ENCODE measurements at places on chromosomes 16 and 17. TPM values are rescaled to one million over a fixed set of nuclear protein-coding genes. Genes with fewer than 3 reads are reported as not detected.
A peak's percentile ranks its signal among the peaks of the same experiment; 100 is the strongest.

SMIM36 gene
- total RNA-seq = not detected

HSPB9 gene
- not detected for total RNA-seq

TNK1 gene
- total RNA-seq = not detected

ABCC12 gene
- not detected for total RNA-seq

HCFC1R1 gene
- 45.6 TPM for total RNA-seq

KRTAP9-2 gene
- not detected for total RNA-seq

GABARAP gene
- 420 TPM for total RNA-seq

ETV4 gene
- total RNA-seq = 0.41 TPM

- DNase-seq = no peak
Observed at GRCh38 chr17:2051061-2051932, 3.6 kb upstream of the HIC1 start.

DNA sequence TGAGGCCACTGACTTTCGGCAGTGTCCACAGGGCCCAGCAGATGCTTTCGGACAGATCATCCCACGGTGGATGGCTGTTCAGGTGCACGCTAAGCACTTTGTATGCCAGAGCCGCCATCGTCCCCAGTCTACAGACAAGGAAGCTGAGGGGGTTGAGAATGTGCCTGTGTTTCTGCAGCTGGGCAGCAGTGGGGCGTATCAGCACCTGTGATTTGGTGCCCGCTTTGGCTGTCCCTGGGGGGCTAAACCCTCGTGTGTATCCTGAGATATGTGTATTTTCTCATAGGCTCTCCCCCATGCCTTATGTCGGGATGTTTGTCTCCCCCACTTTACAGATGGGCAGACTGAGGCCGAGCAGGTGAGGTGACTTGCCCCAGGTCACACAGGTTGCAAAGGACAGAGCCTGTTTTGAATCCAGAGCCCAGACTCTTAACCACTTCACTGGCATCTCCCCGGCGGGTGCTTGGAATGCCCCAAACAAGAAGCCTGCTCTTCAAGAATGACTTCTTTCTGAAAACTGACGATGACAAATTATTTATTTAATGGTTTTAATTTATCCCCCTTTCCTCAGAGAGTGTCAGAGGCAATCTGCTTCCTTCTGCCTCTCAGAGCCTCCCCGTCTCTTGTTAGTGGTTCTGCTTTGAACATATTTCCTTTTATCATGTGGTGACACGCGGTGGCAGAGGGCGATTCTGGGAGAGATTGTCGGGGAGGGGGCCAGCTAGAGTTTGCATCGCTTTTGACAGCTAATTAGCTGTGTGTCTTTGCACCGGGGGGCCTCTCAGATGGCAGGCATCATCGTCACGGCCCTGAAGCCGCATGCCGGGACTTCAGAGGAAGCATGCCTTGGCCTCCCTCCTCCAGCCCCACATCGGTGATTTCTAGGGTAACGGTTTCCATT lies 149.6 kb upstream of the CIBAR2 start:
- DNase-seq = no peak

DNA sequence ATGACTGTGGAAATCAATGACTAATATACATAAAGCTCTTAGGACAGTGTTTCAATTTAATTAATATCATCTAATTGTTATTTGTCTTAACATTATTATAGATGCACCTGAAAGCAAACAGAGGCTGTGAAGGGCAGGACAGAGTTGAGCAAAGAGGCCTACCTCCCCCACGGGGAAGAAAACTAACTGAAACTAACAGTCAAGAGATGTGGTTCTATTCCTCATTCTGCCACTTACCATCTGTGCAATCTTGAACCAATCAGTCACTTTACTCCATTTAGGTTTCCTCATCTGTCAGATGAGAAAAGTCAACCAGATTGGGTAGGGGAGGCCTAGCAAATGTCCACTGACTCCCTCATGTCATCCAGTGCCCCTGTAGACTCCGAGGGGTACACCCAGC lies 59.1 kb downstream of the C17orf67 start:
- DNase-seq = no peak

DNA sequence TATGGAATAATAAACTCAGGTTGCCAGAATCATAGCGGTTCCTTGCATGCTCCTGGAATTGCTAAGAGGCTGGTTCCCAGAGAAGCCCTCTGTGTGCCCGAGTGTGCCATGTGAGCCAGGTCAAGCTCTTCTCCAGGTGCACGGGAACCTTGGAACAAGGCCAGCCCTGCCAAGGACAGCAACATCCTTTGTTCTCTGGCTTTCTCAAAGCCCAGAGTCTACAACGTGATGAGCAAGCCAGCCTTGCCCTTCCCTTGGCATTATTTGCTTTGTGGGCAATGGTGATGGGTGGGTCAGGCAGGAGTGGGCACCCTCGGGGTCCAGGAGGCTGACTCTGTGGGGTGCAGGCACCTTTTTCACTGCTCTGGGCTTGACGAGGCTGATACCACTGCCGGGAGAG lies 14.2 kb upstream of the SEC14L1 start:
- no peak for DNase-seq

- DNase-seq = no peak
Observed at GRCh38 chr16:52318302-52319009, 228.5 kb downstream of the TOX3 start.

DNA sequence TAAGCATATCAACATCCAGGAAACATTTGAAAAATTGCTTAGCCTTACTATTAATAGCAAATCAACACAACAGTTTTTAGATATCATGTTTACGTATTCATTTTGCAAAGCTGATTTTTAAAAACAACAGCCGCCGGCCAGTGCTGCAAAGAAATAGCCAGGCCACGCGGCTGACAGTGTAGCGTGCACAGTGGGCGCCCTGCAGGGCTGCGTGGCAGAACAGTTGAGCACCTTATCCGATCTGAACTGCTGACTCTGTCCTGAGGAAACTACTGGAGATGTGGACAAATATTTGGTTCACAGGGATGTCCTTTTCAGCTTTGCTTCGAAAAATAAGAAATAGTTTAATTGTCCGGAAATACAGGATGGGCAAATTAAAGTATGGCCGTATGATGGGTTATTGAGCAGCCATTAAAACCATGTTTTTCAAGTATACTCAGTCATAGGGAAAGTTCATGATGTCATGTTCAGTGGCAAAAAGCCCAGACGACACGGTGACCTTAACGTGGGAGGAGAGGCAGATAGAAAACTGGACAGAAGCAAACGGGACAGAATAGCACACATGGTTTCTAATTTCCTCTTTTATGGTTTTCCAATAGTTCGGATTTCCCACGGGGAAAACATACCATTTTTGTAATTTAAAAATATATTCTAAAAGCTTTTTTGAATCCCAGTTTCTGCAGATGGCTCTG lies 52.4 kb upstream of the ENDOV start:
- DNase-seq = peak; percentile 50

DNA sequence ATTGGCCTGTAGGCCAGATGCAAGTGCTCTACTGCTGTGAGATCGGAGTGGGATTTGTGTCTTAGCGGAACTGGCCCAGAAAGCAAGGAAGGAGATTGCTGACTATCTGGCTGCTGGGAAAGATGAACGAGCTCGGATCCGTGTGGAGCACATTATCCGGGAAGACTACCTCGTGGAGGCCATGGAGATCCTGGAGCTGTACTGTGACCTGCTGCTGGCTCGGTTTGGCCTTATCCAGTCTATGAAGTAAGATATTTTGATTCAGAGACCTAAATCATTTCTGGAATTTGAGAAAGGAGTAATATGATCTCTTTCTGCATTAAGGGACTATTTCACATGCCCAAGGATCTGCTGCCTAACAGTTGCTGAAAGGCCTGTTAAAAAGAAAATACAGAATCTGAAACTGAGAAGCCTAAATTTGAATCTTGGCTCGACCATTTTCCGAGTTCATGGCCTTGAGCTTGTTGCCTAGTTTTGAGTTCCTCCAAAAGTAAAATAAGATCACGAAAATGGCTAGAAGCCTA lies 21.1 kb downstream of the IST1 start:
- DNase-seq = peak; percentile 22

DNA sequence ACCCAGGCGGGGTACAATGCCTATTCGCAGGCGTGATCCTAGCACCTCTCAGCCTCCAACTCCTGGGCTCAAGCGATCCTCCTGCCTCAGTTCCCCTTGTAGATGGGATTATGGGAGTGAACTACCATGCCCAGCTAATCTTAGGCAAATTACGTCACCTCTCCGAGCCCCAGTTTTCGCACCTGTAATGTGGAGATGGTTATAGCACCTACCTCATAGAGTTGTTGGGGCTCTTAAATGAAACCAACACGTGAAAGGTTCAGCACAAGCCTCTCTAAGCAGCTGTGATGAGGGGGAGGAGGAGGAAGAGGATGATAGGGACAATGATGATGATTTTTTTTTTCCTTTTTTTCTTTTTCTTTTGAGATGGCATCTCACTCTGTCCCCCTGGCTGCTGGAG lies 59.9 kb downstream of the ABR start:
- DNase-seq = no peak

GRCh38 chr17:9256751-9257629 lies 235.7 kb downstream of the NTN1 start:
- no peak for DNase-seq

DNA sequence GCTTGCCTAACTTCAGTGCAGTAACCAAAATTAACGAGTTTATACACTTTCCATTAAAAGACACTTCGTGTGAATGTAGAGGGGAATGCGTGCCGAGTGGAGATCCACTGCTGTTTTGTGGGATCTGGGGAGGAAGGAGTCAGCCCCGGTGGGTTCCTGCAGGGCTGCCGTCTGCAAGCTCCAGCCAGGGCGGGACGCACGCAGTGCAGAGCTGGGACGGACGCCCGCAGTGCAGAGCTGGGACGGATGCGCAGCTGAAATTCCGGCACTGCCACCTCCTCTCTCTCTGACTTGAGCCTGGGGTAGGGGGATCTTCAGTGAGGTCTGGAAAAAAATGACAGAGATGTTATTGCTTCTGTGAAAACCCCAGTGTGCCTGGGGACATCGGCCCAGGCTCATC lies 16.5 kb upstream of the ZC3H18 start:
- DNase-seq = no peak

DNA sequence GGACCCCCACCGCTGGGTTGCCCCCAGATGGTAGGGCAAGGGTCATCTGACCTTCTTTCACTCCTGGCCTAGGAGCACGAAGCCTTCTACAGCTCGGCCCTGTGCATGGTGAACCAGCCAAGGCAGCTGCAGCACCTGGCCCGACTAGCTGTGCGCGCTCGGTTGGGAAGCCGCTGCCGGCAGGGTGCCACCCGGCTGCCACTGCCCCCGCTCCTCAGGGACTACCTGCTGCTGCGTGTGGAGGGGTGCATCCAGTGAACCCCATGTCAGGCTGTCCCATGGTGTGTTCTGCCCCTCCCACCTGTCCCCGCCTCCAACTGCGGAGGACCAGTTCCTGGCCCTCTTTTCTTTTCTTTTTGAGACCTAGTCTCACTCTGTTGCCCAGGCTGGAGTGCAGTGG lies 7.6 kb downstream of the ASB16 start:
- no peak for DNase-seq

DNA sequence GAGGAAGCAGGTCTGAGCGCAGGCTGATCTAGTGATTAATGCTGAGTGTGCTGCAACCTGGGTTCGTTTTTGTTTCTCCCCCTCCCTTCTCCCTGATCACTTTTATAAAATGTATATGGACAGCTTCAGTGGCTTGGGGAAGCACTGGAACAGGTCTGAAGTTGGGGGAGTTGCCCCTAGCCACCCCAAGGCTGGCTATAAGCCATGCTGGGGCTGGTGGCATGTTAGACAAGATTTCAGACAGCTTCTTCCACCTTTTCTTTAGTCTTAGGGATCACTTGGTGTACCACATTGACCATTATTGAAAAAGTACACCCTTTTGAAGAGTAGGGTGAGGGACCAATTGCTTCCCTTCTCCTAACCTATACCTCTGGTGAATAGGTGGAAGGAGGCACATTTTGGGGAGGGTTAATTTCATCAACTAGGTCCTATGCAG lies 3.8 kb upstream of the VAC14 start:
- no peak for DNase-seq

- no peak for DNase-seq
Observed at GRCh38 chr17:66413559-66414520, 111.4 kb downstream of the PRKCA start.

DNA sequence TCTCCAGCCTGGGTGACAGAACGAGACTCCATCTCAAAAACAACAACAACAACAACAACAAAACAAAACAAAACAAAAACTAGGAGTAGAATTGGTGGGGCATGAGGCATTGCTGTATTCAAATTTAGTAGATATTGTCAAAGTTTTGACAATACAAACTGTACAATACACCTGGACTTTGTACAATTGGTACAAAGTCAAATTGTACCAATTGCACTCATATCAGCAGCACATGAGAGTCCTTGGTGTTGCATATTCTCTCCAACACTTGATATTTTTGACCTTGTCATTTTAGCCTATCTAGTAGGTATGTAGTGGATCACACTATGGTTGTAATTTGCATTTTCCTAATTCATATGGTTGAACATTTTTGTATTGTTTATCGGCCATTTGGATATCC lies 14.3 kb upstream of the ATF7IP2 start:
- no peak for DNase-seq

- DNase-seq = peak; percentile 49
Observed at GRCh38 chr17:17741349-17742023, 60.2 kb downstream of the RAI1 start.

- no peak for DNase-seq
Observed at GRCh38 chr16:12646490-12647274, 157.0 kb downstream of the CPPED1 start.

- DNase-seq = peak; percentile 20
Observed at GRCh38 chr16:12573730-12574383, 229.8 kb downstream of the CPPED1 start.

- DNase-seq = peak; percentile 97
Observed at GRCh38 chr17:49730078-49730784, 22.5 kb upstream of the SLC35B1 start.
